Suprapubic skin (tissue), 4 donors: ENCODE measurements at places on chromosomes 3 and 15.

GRCh38 chr3:20666091-20666490 lies 480.1 kb upstream of the SGO1 start:
- DNase-seq = no peak

GRCh38 chr15:66399276-66399675 lies 12.6 kb downstream of the MAP2K1 start:
- no peak for DNase-seq

GRCh38 chr15:82537351-82537908 lies 2.8 kb downstream of the RPS17 start:
- no peak for DNase-seq

GRCh38 chr3:176075046-176075445 lies 1122.2 kb downstream of the TBL1XR1 start:
- DNase-seq = no peak

DNA sequence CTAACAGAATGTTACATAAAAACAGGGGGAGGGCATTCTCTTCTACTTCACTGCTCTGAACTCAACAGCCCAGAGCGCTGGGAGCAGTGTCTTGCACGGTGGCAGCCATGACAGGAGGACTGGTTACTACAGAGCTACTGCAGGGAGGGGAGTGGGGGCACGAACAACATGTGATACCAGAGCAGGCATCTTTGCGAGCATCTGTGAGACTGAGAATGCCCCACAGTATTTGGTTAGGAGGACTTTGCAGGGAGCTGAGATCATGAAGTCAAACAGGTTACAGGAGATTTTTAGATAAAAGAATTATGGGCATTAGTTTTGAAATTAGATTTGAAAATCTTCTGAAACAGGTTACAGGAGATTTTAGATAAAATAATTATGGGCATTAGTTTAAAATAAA lies 58.8 kb upstream of the GOLGA8B start:
- DNase-seq = no peak

- no peak for DNase-seq
Measured at GRCh38 chr15:90211440-90212143, 10.5 kb downstream of the SEMA4B start.

- DNase-seq = no peak
Measured at GRCh38 chr3:22982981-22983587, 220.0 kb upstream of the UBE2E2 start.

GRCh38 chr15:80462836-80463512 lies 58.8 kb downstream of the ARNT2 start:
- no peak for DNase-seq

DNA sequence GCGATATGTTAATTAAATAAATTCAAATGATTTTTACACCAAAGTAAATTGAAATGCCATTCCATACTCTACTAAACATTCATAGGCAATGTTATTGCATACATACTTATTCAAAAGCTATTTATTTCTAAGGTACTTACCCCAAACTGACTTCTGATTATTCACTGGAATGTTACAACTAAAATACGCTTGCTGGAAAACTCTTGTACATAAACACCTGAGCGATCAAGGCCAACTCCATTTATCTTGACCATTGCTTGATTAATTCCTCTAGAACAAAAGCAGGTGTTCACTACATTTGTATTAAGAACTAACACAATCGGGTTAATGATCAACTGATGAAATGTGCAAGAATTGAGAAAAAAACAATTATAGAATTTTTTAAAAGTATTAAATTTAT lies at the start of gene SERPINI2:
SERPINI2 (minus strand) TSS at position 180 of the 400 bp plus-strand sequence. CDS start 2,208 bp downstream, outside the sequence.
- DNase-seq = no peak
